ENCODE measurements at places on chromosomes 13 and 19.

- DNase-seq = peak; percentile 80
Observed at GRCh38 chr19:4474514-4475022, 2.5 kb downstream of the HDGFL2 start.

GRCh38 chr13:98344392-98344791 lies 167.3 kb upstream of the RNF113B start:
- DNase-seq = no peak

- DNase-seq = peak; percentile 62
Observed at GRCh38 chr13:112587212-112587763, 665 bp downstream of the TUBGCP3 start.

DNA sequence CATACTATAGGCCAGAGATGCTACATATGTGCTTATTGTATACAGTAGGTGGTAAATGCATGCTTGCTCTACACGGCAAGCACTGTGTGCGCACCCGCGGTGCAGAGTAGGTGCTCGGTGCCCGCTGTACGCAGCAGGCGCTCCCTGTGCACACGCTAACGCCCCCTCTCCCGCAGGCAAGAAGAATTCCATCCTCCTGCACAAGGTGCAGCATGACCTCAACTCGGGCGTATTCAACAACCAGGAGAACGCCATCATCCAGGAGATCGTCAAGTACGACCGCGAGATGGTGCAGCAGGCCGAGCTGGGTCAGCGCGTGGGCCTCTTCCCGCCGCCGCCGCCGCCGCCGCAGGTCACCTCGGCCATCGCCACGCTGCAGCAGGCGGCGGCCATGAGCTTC lies 17.7 kb downstream of the POLRMT start:
- no peak for DNase-seq

- DNase-seq = no peak
Observed at GRCh38 chr13:112887151-112887550, 81.9 kb upstream of the MCF2L start.

DNA sequence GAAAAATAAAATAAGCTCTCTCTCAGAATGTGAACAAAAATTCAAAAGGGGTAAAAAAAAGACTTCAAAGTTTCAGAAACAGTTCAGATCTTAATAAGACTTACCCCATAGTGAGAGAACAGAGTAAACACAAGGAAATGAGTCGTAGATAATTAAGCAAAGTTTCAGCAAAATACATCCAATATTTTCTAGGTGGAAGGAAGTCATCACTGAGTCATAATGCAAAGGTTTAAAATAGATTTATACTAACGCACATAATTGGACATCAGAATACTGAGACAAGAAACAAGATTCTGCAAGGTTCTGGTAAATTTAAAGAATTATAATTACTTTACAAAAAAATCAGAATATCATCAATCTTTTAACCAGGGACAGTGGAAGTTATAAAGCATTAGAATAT lies 1370.7 kb upstream of the ATXN8OS start:
- no peak for DNase-seq

DNA sequence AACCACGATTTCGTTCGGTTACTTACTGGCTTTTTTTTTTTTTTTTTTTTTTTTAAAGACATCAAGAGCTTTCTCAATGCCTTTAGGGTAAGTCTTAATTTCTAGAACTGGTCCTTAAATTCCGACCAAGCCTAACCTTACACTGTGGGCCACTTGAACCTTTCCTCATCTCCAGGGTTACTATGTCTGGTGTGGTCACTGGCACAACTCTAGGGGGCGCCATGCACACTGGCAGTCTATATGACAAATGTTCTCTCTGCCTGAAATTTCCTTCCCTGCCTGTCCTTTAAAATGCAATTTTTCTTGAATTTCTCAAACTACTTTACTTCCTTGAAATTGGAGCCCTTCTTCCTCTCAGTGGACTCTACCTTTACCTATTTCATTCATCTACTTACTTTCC lies 227.4 kb downstream of the KLF5 start:
- no peak for DNase-seq

DNA sequence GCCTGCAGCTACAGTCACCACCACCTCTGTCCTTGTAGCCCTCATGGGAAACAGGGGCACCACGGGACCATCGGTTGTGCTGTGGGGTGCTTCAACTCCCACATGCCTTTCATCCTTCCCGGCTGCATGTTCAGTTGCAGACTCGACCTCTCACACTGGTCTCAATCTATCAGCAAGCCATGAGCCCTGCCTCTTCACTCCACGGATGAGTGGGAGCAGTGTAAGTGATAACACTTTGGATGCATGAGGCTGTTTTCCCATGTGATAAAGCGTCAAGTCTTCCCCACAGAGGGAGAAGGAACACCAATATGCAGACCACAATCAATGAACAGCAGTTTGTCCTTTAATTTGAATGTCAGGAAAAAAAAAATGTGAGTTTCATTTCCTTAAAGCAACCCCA lies 12.2 kb downstream of the SERP2 start:
- DNase-seq = no peak

DNA sequence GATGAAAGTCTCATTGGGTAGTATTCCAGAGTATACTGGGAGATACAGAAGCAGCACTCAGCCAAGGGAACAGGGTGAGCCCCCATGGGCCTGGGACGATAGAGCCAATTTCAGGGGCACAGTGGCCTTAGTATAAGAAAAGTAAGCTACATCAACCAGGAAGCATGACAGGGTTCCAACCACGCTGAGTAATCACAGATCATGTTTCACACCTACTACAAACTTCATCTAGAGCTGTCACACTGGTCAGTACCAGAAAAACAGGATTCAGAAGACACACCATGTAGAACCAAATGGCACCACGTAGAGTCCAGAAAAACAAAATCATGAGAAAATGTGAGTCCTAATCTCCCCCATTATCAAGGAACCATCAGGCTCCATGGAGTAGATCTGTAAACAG lies 1292.4 kb upstream of the MIR17HG start:
- DNase-seq = no peak

GRCh38 chr13:23372264-23372906 lies 61.1 kb downstream of the SACS start:
- DNase-seq = no peak

- DNase-seq = no peak
Observed at GRCh38 chr13:23505007-23505406, 65.2 kb upstream of the TNFRSF19 start.

DNA sequence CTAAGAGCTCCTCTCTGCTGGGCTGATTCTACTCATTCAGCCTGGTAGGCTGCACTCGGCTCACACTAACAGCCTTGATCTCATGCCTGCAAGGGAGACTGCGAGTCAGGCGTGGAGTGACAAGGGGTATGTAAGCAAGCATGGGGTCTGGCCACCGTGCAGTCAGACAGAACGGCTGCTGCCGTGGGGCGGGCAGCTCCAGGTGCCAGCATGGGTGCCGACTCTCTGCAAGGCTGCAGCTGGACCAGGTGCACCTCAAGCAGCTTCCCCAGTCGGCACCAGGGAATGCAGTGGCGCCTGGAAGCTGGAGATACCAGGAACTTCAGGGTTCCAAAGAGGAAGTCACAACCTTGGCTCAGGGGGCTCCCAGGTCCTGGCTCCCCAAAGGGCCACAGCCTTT lies 892.3 kb downstream of the OLFM4 start:
- no peak for DNase-seq

GRCh38 chr19:18607226-18608101 lies 865 bp upstream of the CRLF1 start:
- DNase-seq = peak; percentile 37

DNA sequence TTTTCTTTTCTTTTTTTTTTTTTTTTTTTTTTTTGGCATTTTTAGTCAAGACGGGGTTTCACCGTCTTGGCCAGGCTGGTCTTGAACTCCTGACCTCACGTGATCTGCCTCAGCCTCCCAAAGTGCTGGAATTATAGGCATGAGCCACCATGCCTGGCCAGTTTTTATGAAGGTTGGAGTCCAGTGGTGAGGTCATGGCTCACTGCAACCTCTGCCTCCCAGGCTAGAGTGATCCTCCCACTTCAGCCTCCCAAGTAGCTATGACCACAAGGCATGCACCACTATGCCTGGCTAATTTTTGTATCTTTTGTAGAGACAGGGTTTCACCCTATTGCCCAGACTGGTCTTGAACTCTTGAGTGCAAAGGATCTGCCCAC lies 4.2 kb downstream of the SNRPA start:
- DNase-seq = no peak

- DNase-seq = no peak
Observed at GRCh38 chr19:13054626-13055212, 47.9 kb downstream of the LYL1 start.

GRCh38 chr19:32818536-32818935 lies 51.0 kb downstream of the SLC7A9 start:
- DNase-seq = no peak

DNA sequence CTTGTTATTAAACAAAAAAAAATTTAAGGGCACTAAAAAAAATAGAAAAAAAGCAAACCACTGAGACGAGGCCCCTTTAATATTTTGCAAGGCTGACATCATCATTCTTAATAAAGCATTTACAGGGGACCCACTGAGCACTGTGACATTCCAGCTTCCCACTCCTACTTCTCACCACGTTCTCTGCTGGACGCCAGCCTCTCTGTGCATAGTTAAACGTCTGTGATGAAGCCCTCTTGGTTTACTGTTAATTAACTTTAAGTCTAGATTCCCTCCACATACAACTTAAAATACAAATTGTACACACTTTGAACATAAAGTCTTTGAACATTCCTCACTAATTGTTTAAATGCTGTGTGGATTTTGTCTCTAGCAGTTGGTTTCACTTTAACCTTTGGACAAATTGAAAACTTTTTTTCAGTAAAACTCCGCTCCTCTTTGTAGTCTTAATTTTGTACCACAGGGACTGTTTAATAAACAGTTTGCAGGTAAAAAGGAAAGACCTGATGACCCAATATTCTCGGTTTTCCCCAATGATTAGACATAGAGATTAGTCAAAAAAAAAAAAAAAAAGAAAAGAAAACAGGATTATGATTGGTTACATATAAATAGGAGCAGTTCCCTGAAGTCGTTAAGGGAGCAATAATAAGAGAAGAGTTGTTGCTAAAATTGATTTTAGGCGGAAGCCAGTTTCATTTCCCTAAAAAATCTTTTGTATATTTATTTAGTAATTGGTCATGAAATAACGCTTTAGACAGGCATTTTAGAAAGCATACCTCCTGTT lies 219.8 kb downstream of the MZT1 start:
- DNase-seq = peak; percentile 49

GRCh38 chr13:97921176-97921816 lies 32.2 kb upstream of the IPO5 start:
- DNase-seq = no peak

- no peak for DNase-seq
Observed at GRCh38 chr13:50227361-50227760, 212.1 kb downstream of the KCNRG start.

- DNase-seq = no peak
Observed at GRCh38 chr19:17311455-17312188, 2.3 kb downstream of the DDA1 start.

- no peak for DNase-seq
Observed at GRCh38 chr19:18520848-18521691, 800 bp downstream of the ELL start.

DNA sequence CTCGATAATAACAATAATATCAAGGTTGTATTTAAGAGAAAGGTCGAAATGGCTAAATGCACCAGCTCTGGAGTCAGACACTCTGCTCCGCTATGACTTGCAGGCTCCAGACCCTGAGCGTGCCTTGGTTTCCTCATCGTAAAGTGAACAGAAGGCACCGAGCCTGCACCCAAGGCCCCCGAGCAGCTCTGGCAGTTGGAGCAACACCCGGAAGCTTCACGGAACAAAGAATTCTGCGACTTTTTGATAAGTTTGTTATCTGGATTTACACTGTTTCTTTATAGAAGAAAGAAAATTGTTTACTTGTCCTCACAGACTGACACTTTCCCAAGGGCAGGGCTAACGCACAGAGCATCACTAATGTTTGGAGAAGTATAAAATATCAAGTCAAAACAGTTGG lies 4.4 kb downstream of the GRTP1 start:
- no peak for DNase-seq

- no peak for DNase-seq
Observed at GRCh38 chr19:48216933-48217332, 38.8 kb downstream of the CARD8 start.

GRCh38 chr13:29543230-29544215 lies 52.0 kb downstream of the SLC7A1 start:
- peak; percentile 16 for DNase-seq

GRCh38 chr13:112574834-112575613 lies 12.9 kb downstream of the TUBGCP3 start:
- no peak for DNase-seq

Measured in HEK293T (cell line).